ENCODE measurements at places on chromosomes 2 and 18.

DNA sequence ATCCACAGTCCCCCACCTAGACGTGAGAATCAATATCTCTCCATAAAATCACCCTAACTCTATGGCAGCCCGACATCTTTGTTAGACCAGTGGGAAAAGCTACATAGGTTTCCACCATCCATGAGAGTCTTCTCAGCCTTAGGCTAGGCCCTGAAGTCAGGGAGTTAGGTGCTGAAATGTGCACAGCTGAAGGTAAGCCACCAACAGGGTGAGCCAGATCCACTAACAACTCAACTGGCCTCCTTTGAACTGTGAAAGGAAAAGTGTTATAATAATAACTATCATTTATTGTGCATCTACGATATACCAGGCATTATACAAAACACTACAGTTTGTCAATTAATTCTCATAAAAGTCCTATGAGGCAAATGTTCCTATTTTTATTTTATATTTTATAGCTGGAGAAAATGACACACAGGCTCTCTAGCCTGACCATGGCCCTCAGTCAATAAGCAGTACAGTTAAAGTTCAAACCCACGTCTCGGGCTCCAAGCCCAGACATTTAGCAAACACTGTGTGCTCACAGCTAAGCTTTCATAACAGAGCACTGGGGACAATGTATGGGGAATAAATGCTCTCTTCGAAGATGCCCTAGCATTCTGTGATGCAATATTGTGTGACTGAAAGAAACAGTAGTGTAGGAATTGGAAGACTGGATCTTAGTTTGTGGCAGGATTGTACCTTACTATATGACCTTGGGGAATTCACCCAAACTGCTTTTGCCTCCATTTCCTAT is 11.2 kb upstream of the CYP27C1 start:
- peaks cover 4% of the 10 kb centered on the region for H3K27me3 ChIP-seq
- H3K36me3 ChIP-seq, result no peaks in the 10 kb centered on the region
- no peak for DNase-seq

DNA sequence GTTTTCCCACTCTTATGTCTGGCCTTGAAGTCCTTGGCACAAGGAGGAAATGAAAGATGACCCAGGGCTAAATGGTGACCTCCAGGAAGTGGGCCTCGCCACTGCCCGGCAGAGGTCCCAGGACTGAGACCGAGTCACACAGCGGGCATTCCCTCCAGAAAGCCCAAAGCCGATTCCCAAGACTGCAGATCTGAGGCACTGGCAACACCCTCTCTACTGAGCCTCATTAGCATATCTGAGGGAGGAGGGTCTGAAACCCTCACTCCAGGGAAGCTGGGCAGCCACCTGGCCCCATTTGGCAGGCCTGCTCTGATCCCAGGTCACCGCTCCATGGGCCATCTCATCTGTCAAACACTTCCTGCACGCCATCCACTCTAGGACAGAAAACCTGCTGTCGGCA is 29.1 kb downstream of the FAM178B start:
- peaks cover 31% of the 10 kb centered on the region for H3K4me1 ChIP-seq
- H3K4me3 ChIP-seq, result no peak overlapping the region
- no peaks in the 10 kb centered on the region for H3K36me3 ChIP-seq
- H3K27ac ChIP-seq, result no peak overlapping the region
- no peak for DNase-seq
- no peaks in the 10 kb centered on the region for H3K27me3 ChIP-seq

DNA sequence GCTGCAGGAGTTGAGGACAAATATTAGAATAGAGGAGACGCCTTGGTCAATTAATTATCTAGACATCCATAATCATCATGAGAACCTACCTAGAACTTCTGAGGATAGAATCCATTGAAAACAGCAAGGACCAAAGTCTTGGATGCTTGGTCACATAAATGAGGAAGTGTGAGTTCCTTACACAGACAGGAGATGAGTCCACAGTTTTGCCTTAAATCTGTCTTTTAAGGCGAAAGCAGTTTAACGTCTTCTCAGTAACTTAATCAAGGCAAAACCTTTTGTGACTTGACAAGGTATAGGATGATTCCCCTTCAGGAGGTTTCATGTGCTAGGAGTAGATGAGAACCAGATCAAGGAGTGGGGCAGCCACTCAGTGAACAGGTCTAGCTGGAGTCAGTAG is 1783.2 kb upstream of the CELF4 start:
- no peak overlapping the region for H3K4me3 ChIP-seq
- no peak for DNase-seq
- H3K4me1 ChIP-seq, result no peaks in the 10 kb centered on the region
- no peaks in the 10 kb centered on the region for H3K36me3 ChIP-seq

GRCh38 chr2:188305271-188305670 is 13.6 kb downstream of the GULP1 start:
- H3K27me3 ChIP-seq, result no peaks in the 10 kb centered on the region
- H3K4me3 ChIP-seq, result no peak overlapping the region
- DNase-seq, result no peak
- H3K4me1 ChIP-seq, result no peaks in the 10 kb centered on the region
- H3K27ac ChIP-seq, result no peak overlapping the region

DNA sequence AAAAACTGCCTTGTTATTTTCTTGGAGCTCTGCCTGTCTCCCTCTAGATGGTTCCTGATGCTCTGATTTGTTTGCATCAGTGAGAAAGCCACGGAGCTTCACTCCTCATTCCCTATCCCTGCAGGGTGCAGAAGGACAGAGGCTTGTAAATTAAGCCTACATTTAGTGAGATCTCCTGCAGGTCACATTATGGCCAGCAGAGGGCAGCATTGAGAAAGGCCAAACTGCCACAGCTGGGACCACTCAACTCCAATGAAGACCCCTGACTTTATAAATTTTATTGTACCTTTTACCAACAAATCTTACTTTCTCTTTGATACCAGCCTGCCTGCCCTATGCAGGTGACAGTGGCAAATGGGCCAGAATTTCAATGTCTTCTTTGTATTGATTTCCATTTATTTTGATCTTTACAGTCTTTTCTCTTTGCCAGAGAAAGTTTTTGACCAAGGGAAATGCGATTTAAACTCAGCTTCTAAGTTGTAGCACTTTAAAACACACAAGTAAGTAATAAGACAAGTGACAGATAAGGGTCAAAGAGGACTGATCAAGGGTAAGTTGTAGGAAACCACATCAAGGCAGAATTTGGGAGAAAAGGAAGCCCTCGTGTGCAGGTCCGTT is 1029.1 kb upstream of the KLHL29 start:
- H3K4me1 ChIP-seq, result no peaks in the 10 kb centered on the region
- no peaks in the 10 kb centered on the region for H3K27me3 ChIP-seq
- peak; percentile 10 for DNase-seq
- H3K36me3 ChIP-seq, result no peaks in the 10 kb centered on the region
- no peak overlapping the region for H3K27ac ChIP-seq

DNA sequence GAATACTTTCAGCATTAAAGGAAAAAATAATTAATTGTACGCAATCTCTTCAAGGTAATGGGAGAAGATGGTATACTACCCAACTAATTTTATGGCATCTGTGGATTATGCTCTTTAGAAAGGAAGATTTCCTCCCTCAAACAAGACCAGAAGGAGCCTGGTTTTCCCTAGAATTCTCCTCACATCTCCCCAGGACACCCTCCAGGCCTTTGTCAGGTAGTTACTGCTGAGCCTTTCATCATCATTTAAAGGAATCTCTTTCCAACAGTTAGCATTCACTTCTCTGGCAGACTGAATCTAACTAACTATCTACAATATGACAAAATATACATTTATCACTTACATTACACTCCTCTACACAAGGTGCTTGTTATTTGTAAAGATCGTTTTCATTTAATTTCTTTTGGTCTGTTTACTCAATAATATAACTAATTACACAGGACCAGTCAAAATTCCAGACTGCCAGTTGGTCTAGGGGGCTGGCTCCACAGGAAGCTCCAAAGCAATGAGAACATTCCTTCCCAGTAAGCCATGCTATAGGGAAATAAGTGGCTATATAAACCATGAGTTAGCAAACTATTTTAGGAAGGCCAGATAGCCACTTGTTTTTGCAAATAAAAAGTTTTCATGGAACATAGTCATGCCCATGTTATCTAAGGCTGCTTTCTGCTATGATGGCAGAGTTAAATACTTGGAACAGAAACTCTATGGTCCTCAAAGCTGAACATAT is 19.1 kb downstream of the ZNF24 start:
- H3K27ac ChIP-seq, result no peak overlapping the region
- DNase-seq, result no peak
- no peak overlapping the region for H3K4me3 ChIP-seq
- no peaks in the 10 kb centered on the region for H3K4me1 ChIP-seq

DNA sequence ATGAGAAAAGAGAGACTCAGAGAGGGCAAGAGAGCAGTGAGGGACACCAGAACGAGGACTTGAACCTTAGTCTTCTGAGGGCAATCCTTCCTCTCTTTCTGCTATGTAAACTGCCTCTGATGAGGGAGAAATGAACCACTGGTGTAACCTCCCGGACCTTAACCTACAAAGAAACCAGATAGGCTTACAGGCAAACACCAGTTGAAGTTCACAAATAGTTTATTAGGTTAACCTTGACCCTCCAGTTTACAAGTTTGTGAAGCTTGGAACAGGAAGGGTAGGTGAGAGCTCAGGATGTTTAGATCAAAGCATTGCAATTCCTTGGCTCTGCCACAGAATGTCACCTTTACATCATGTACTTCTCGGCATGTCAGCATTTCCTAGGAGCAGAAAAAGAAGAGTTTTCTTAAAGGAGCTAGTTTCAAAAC is 486.4 kb upstream of the SPRED2 start:
- H3K27ac ChIP-seq, result no peak overlapping the region
- H3K4me1 ChIP-seq, result no peaks in the 10 kb centered on the region
- no peak overlapping the region for H3K4me3 ChIP-seq
- no peaks in the 10 kb centered on the region for H3K36me3 ChIP-seq
- no peak for DNase-seq

DNA sequence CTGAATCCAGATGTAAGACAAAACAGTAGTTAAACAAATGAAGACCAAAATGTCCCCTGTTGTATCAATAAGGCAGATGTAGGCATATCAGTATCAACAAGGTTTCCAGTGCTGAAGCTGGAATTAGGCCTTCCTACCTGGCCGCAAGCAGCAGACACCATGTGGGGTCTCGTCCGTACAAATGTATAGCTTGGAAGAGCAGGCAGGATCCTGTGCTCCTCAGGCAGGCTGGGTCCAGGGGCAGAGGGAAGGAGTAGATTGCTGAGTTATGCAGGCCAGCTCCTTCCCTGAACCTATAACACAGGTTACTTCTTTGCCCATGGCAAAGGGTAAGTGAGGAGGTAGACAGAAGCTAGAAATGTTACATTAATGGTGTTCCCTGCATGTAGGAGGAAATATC is 23.5 kb downstream of the NTSR2 start:
- H3K4me3 ChIP-seq, result no peak overlapping the region
- H3K4me1 ChIP-seq, result no peaks in the 10 kb centered on the region
- no peaks in the 10 kb centered on the region for H3K36me3 ChIP-seq
- no peak overlapping the region for H3K27ac ChIP-seq

GRCh38 chr18:57581301-57581934 is 5.1 kb downstream of the FECH start:
- peak; percentile 42 for DNase-seq
- no peaks in the 10 kb centered on the region for H3K27me3 ChIP-seq
- no peak overlapping the region for H3K4me3 ChIP-seq
- no peak overlapping the region for H3K27ac ChIP-seq
- H3K4me1 ChIP-seq, result peaks cover 10% of the 10 kb centered on the region

DNA sequence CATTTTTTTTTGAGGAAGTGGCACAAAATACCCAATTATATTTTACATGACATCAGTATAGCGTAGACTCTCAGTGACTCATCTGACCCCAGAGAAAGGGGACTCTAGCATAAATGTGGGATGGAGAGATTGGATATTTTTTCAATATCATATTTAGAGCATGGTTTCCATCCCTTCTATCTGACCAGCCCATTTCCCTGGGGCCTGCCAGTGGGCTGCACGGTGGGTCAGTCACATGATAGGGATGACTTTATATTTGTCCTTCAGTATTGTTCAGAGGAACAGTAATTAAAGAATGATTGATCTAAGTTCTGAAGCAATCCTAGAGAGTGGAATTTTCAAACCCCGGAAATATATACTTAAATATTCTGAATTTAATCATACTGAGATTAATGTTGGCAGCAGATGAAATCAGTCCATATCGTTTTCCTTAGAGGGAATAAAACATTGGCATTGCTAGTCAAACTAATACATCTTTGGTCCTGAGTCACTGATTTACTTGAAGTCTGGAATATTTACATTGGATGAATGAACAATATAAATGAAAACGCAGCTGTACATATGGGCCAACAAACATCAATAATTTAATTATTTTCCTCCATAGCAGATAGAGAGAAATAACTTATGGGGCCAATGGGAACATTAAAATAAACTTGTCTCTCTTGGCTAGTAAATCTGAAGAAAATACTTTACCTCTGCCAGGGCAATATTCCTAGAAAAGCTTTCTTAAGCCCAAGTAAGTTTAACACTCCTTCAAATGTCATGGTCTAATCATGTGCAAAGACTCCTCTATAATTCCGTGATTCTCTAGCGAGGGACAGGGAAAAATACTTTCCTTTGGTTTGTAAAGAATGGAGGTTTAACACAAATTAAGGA is 563.6 kb upstream of the PKDCC start:
- no peak overlapping the region for H3K27ac ChIP-seq
- no peaks in the 10 kb centered on the region for H3K4me1 ChIP-seq
- no peak overlapping the region for H3K4me3 ChIP-seq
- no peaks in the 10 kb centered on the region for H3K27me3 ChIP-seq
- H3K36me3 ChIP-seq, result no peaks in the 10 kb centered on the region

GRCh38 chr2:112883669-112884068 is 27.3 kb upstream of the IL37 start:
- no peaks in the 10 kb centered on the region for H3K27me3 ChIP-seq
- H3K4me1 ChIP-seq, result peaks cover 12% of the 10 kb centered on the region
- H3K27ac ChIP-seq, result no peak overlapping the region
- no peak for DNase-seq
- H3K36me3 ChIP-seq, result no peaks in the 10 kb centered on the region

DNA sequence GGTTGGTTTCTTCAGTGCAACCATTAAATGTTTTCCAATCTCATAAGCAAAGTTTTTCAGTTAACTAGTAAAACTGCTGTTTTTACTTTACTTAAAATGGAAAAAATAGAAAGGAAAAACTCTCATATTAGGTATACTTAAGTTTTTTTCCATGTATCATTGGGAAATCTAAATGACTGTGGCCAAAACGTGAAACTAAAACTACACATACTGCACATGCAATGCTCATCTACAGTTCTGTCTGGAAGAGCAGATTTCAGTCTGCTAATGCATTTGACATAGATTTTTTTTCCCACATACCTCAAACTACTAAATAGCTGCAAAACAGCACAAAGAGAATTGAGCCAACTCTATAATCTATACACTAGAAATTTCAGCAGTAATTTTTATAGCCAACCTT is 62.6 kb downstream of the COL5A2 start:
- no peak overlapping the region for H3K4me3 ChIP-seq
- DNase-seq, result no peak
- H3K27ac ChIP-seq, result no peak overlapping the region
- no peaks in the 10 kb centered on the region for H3K36me3 ChIP-seq
- H3K27me3 ChIP-seq, result no peaks in the 10 kb centered on the region

GRCh38 chr2:196729418-196729817 is 70.1 kb downstream of the GTF3C3 start:
- no peak overlapping the region for H3K4me3 ChIP-seq
- no peak for DNase-seq
- no peaks in the 10 kb centered on the region for H3K27me3 ChIP-seq
- H3K4me1 ChIP-seq, result no peaks in the 10 kb centered on the region

GRCh38 chr2:167293943-167294775 is 405.9 kb downstream of the XIRP2 start:
- peaks cover 18% of the 10 kb centered on the region for H3K27me3 ChIP-seq
- H3K27ac ChIP-seq, result no peak overlapping the region
- peak; percentile 1 for DNase-seq
- H3K4me3 ChIP-seq, result peak overlapping the region; percentile 15

GRCh38 chr2:99431587-99432275 is 58.1 kb downstream of the REV1 start:
- no peaks in the 10 kb centered on the region for H3K4me1 ChIP-seq
- DNase-seq, result no peak
- H3K27ac ChIP-seq, result no peak overlapping the region
- H3K27me3 ChIP-seq, result no peaks in the 10 kb centered on the region
- no peak overlapping the region for H3K4me3 ChIP-seq
- H3K36me3 ChIP-seq, result peaks cover 44% of the 10 kb centered on the region

All from CD4-positive, CD25-positive, alpha-beta regulatory T cell (primary cell).